Fibroblast of lung (primary cell): ENCODE measurements at places on chromosomes 5 and 9.
A peak's percentile ranks its signal among the peaks of the same experiment; 100 is the strongest.

DNA sequence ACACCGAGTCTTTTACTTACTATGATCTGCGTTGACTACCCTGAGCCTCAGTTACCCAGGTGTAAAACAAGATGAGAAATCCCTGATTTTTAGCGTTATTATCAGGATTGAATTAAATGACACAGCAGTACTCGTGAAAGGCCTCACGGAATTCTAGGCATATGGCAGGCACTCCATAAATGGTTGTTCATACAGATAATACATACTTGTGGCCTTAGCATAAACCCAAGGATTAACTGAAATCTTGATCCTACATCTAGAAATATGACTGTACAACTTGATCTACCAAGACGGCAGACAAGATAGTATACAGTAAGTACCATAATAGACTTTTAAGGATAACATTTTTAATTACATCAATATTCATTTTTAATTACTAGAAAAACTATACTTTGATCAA, 409.8 kb downstream of the BNC2 start:
- no peak for DNase-seq

GRCh38 chr9:69867081-69867814, 46.6 kb downstream of the CFAP95 start:
- DNase-seq: peak; percentile 18

- DNase-seq: no peak
Observed at GRCh38 chr5:56610093-56610698, 205.2 kb upstream of the MAP3K1 start.

DNA sequence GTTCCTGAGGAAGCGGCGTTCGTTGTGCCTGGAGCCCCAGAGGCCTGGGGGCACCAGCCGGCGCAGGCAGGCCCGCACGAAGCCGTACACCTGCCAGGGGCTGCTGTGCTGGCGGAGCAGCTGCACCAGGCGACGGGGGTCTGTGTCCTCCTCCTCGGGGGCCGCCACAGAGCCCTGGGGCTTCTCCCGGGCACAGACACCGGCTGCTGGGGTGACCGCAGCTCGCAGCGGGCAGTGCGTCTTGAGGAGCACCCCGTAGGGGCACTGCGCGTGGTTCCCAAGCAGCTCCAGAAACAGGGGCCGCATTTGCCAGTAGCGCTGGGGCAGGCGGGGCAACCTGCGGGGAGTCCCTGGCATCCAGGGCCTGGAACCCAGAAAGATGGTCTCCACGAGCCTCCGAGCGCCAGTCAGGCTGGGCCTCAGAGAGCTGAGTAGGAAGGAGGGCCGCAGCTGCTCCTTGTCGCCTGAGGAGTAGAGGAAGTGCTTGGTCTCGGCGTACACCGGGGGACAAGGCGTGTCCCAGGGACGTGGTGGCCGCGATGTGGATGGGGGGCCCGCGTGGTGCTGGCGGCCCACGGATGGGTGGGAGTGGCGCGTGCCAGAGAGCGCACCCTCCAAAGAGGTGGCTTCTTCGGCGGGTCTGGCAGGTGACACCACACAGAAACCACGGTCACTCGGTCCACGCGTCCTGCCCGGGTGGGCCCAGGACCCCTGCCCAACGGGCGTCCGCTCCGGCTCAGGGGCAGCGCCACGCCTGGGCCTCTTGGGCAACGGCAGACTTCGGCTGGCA, 1.3 kb downstream of the TERT start:
- DNase-seq: no peak

- DNase-seq: no peak
Observed at GRCh38 chr9:3502560-3503398, 23.0 kb downstream of the RFX3 start.

- peak; percentile 50 for DNase-seq
Observed at GRCh38 chr9:112194969-112195431, 19.9 kb upstream of the SUSD1 start.

DNA sequence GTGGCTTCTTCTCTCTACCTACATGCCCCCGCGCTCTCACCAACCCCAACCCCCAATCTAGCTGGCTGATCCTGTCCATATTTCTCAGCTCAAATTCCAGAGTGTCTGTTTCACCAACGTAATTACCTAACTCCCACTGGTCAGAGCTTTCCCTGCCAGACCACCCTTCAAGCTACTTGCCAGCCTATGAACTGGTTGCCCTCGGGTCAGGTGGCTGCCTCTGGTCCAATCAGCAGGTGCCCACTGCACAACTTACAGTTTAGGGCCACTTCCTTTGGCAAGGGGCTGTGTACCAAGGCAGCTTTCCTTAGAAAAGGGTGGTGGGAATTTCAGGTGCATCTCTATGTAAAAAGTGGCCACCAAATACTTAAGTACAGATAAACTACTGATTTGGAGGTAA, 92.2 kb upstream of the SLC30A5 start:
- no peak for DNase-seq

GRCh38 chr9:108045851-108046250, 556.3 kb upstream of the KLF4 start:
- DNase-seq: no peak

DNA sequence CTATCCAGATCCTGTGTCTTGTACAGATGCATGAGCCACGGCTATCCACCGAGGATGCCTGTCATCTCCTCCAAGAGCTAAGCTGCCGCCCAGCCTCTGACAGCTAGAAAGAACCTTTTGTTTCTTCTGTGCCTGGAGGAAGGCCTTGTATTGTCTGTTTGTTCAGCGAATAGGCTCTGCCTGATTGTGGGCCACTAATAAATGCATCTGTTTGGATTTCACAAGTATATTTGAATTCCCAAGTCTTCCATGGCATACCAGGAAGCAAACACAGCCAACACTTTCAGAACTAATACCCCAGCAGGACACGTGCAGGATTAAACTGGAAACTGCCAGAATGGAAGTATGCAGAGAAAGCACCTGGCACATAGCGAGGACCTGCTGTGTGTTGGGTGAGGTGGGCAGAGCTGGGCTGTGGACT, 92.7 kb upstream of the NEURL1B start:
- no peak for DNase-seq

GRCh38 chr9:7778851-7779600, 20.6 kb downstream of the DMAC1 start:
- no peak for DNase-seq

GRCh38 chr9:20854444-20854843, 170.4 kb downstream of the FOCAD start:
- peak; percentile 79 for DNase-seq

- no peak for DNase-seq
Observed at GRCh38 chr5:73838901-73839300, 212.9 kb downstream of the ARHGEF28 start.

- no peak for DNase-seq
Observed at GRCh38 chr5:39226100-39226451, 6.7 kb upstream of the FYB1 start.

DNA sequence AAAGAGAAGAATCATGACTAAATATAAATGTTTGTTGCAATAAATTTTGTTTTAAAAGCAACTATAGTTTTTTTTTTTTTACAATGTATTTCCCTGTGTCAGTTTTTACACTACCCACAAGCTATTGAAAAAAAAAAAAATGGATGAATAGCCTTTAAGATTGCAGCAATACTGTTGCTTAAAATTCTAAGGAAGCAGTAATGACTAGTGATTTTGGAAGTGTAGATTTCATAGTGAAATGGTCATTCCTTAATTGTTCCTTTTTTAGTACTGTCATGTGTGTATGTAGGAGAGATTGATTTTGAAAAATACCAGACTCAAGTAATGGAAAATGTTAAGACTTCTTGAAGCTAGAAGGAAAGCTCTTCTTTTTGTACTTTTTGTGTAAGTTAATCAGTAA, 53.1 kb downstream of the NDUFS4 start:
- DNase-seq: no peak

DNA sequence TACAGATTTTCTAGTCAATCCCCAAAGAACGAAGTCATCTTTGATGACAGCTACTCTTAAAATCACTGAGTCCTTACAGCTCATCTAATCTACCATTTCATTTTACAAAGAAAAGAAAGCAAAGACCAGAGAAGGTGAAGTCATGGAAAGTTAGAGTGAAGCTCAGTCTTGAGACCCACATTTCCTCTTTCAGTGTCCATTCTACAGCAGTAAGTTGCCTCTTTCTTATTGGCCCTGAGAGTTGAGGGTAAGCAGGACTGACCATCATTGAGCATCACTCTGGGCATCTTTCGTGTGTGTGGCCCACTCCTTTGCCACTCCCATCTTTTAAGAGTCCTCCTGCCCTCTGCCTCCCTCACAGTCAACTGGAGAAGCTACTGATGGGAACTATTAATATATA, 251.8 kb upstream of the NR4A3 start:
- DNase-seq: no peak

- DNase-seq: no peak
Observed at GRCh38 chr5:58717303-58718007, 134.6 kb downstream of the RAB3C start.

DNA sequence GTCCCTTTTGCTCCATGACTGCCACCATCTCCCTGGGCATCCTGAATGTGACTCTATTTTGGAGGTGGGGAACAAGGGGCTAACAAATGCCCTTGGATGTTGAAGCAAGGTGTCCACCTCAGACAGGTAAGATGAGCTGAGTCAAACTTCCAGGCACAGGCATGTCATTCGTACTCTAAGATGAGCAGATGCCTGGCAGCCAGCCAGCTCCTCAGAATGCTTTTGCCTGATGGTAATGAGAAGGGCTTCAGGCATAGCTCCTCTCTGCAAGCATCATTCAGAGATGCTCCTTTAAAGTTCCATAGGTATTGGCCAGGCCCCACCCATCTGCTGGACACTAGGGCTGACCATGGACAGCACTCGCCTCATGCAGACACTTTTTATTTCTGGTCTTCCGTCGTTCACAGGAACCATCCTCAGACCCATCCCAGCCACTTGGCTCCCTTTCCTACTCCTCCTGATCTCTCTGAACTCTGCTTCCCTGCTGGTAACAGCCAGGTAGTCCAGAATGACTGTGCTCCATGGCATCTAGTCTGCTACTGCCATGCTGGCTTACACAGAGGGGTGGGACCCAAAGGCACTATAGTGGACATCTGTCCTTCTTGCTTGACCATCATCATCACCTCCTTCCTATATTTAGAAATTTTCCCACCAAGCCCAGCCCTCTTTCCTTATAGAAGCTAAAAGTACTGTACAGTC, 118.8 kb downstream of the GLIS3 start:
- no peak for DNase-seq

- no peak for DNase-seq
Observed at GRCh38 chr5:132002757-132003156, 8.7 kb downstream of the ACSL6 start.

DNA sequence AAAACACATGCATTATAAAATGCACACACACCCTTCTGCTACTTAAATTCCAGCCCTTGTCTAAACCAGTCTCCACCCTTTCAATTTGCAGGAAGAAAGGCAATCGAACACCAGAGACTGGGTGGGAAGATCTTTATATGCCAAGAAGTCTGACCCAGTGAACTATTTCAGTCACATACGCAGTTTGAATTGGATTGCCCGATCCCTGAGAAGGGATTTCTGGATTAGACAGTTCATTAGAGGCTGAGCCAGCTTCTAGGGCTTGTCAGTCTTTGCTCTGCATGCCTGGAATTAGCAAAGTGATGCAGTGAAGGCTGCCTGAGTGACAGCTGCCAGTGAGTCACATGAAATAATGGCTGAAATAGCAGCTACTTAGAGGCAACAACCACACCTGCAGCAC, 159.9 kb downstream of the PPP2R2B start:
- peak; percentile 2 for DNase-seq

DNA sequence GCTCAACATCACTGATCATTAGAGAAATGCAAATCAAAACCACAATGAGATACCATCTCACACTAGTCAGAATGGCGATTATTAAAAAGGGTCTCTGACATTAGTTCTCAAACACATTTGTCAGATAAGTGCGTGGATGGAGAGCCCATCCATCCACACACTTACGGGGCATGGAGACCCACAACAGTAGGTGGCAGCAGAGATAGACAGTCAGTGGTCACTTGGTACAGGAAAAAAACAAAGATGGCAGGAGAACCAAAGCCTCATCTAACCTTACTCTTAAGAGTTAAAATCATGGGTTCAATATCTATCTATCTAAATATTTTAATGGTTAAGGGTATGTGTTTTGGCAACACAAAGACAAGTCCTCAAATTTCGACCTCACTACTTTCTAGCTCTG, 1378.7 kb upstream of the C9orf72 start:
- DNase-seq: no peak

DNA sequence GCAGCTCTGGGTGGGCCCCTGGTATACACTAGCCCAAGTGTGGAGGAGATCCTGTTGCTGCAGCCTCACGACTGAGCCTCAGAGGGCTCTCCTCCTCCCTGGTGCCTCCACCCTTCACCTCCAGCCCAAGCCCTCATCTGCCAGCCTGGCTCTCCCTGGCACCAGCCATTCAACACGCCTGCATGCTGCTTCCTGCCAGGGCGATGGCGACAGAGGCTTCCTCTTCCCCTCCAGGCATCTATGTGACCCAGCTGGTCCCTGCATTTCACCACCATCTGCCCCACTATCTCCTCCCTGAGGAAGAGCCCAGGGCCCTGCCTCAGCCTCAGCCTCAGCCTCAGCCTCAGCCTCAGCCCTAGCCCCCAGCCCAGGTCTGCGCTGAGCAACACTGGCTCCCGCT, 54.8 kb upstream of the ANGPTL2 start:
- no peak for DNase-seq

DNA sequence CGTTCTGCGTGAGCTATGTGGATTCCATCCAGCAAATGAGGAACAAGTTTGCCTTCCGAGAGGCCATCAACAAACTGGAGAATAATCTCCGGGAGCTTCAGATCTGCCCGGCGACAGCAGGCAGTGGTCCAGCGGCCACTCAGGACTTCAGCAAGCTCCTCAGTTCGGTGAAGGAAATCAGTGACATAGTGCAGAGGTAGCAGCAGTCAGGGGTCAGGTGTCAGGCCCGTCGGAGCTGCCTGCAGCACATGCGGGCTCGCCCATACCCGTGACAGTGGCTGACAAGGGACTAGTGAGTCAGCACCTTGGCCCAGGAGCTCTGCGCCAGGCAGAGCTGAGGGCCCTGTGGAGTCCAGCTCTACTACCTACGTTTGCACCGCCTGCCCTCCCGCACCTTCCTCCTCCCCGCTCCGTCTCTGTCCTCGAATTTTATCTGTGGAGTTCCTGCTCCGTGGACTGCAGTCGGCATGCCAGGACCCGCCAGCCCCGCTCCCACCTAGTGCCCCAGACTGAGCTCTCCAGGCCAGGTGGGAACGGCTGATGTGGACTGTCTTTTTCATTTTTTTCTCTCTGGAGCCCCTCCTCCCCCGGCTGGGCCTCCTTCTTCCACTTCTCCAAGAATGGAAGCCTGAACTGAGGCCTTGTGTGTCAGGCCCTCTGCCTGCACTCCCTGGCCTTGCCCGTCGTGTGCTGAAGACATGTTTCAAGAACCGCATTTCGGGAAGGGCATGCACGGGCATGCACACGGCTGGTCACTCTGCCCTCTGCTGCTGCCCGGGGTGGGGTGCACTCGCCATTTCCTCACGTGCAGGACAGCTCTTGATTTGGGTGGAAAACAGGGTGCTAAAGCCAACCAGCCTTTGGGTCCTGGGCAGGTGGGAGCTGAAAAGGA, 10.9 kb downstream of the QRFP start:
- no peak for DNase-seq

GRCh38 chr9:133505901-133506652, 18.7 kb downstream of the MYMK start:
- peak; percentile 44 for DNase-seq
